ENCODE measurements at places on chromosomes 16 and 17.

GRCh38 chr17:73496232-73496631 is 148.0 kb downstream of the SDK2 start:
- no peak for DNase-seq

DNA sequence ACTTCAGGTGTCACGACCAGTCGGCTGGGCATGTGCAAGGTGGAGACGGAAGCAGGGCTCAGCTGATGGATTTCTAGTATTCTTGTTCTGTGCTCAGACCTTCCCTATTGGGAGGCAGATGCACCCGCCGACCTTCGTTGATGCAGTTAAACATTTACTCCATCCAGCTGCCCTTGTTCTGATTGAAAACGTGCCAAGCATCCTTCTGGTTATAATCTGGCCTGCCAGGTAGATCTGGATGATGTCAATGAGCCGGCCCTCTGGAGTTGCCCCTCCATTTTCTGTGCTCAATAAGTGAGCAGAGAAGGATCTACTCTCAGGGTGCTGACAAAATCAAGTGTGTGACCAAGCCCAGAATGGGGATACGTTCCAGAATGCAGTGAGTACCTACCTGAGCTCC is 38.3 kb downstream of the CCDC182 start:
- DNase-seq, result no peak

DNA sequence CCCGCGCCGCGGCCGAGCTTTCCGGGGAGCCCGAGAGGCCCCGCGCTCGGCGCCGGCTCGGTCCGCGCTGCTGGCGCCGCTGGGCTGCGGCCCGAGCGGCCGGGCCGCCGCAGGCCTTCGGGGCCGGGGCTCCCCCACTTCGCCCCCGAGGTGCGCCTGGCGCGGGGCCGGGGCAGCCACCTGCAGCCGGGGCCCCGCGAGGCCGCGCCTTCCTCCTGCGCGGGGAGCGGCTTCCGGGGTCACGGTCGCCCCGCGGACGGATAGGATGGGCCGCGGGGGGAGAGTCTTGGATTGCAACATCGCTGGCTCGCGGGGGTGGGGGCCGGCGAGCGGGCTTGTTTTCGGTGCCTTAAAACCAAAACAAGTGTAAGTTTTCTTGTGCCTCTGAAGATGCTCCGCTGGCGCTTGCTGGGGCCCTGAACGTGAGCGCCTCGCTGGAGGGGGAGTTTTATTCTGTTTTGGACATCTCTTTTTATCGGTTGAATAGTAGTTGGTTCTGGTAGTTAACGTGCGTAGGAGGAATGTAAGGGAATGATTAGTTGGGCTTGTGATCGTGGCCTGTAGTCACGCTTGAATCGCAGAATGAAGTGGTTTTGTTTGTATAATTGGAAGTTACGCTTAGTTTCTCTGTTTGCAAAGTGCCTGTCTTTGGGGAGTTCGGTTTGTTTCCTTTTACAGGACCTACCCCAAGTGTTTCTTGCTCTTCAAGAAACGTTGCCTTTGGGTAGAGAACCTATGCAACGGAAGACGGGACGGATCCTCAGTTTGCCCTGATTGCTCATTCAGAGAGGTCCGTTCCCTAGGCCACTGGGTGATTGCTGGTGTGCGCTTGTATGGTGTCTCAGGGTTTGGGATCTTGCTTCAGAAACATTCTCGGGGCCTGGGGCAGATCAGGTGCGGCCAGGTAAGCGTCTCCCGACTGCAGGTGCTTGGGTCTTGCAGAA is 724 bp downstream of the UBE2I start:
- DNase-seq, result no peak

- DNase-seq, result no peak
These were observed 298.1 kb upstream of the IRX5 start for GRCh38 chr16:54632322-54633220.

DNA sequence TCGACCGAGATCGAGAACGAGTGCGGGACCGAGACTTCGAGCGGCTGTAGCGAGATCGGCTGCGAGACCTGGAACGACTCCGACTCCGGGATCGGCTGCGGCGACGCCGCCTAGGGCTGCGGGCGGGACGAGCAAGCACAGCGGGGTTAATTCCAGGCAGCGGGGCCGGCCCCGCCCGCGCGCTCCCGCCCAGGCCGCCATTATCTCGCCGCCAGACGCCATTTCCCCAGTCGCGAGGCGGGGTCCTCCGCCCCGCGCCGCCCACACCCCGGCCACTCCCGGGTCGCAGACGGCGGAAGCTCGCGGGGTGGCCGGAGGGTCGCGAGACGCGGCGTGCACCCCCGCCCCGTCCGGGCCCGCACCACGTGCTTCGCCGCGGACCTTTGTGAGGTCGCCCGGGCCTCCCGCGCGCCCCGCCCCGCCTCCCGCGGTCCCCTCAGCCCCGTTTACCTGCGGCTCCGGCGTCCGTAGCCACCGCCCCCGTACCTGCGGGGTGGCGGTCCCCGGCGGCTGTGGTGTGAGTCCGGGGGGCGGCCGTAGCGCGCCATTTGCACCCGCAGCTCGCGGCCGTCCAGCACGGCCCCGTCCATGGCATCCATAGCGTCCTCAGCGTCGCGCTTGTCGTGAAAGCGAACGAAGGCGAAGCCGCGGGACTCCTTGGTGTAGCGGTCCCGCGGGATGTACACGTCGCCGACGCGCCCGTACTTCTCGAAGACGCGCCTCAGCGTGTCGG is 616 bp downstream of the SRSF2 start:
- peak; percentile 36 for DNase-seq

GRCh38 chr17:14776791-14777190 is 475.9 kb downstream of the HS3ST3B1 start:
- no peak for DNase-seq
